ENCODE measurements at places on chromosomes 11 and 22.
A peak's percentile ranks its signal among the peaks of the same experiment; 100 is the strongest.

DNA sequence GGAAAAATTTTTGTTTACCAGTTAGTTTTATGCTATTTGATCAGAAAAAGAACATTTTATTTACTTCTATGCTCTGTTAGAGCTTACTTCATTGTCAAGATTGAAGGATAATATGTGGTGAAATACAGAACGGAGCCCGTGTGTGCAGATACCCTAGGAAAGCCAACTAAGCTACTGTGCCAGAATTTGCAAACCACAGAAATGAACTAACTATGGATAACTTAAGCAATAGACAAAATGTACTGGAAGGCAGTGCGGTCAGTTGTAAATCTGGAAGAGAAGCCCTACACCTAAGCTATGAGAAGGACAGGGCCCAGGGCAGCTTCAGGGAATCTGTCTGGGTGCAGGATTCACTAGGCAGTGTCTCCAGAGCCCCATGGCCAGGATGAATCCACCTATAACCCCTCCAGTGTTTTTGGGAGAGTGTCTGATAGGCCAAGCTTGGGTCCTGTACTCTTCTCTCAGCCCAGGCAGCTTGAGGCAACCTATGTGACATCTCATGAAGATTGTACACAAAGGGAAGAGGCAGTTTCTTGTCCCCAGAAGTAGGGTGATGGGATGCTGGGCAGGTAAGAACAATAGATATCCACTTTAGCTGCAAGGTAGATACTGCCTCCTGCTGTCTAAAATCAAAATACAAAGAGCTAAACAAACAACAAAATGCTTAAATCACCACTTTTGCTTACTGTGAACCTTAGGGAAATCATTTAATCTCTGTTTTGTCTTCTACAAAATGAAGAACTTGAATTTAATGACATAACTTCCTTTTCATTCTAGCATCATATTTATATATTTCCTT lies 12.1 kb downstream of the MMP7 start:
- DNase-seq = no peak

DNA sequence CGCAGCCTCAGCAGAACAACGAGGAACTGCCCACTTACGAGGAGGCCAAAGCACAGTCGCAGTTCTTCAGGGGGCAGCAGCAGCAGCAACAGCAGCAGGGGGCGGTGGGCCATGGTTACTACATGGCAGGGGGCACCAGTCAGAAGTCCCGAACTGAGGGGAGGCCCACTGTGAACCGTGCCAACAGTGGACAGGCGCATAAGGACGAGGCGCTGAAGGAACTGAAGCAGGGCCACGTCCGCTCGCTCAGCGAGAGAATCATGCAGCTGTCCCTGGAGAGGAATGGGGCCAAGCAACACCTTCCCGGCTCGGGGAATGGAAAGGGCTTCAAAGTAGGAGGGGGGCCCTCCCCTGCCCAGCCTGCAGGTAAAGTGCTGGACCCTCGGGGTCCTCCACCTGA lies 31.6 kb downstream of the AMOTL1 start:
- no peak for DNase-seq

DNA sequence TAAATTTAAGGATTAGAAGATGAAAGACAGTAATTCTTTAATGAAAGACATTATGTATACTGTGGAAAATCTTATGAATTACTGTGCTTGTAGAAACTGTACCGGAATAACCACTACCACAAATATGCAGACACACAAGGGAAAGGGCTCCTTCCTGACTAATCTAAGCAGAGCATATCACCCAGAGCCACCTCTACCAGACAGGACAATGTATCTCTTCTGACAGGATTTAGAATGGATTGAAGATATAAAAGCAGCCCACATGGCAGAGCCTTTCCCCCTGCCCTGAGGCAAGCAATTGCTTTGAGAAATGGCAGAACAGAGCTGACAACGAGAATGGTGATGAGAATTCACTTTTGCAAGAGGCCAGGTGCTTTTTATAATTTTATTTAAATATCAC lies 144.1 kb downstream of the NOX4 start:
- DNase-seq = no peak

- DNase-seq = no peak
These were observed 270.6 kb downstream of the FAT3 start for GRCh38 chr11:92495107-92495793.

GRCh38 chr22:32175683-32176644 lies 16.9 kb upstream of the C22orf42 start:
- no peak for DNase-seq

GRCh38 chr11:30310623-30311022 lies 12.3 kb upstream of the ARL14EP start:
- DNase-seq = no peak

GRCh38 chr11:122664188-122664587 lies 8.7 kb downstream of the UBASH3B start:
- DNase-seq = no peak

DNA sequence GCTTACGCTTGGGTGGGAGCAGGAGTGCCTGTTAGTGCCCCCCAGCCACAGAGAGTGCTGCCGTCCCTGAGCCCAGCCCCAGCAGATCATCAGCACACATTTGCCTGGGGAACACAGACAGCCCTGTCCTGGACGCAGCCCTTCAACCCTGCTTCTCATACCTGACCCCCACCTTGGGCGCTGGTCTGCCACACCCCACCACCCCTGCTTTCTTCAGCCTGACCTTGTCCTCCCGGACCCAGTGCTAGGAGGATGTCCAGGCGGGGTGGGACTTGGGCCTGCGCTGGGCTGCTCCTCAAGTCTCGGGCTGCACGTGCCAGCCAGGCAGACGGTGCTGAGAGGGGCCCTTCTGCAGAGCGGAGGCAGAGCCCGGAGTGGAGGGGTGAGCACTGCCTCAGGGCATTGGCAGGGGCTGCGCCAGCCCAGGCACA lies 119.2 kb downstream of the KCNQ1OT1 start:
- peak; percentile 40 for DNase-seq

Data from activated CD8-positive, alpha-beta memory T cell treated with anti-CD3 and anti-CD28 coated beads, Interleukin-2, amount 50 U/mL, for 48 hours (primary cell).